ENCODE measurements at places on chromosomes 4 and X.
A peak's percentile ranks its signal among the peaks of the same experiment; 100 is the strongest.

DNA sequence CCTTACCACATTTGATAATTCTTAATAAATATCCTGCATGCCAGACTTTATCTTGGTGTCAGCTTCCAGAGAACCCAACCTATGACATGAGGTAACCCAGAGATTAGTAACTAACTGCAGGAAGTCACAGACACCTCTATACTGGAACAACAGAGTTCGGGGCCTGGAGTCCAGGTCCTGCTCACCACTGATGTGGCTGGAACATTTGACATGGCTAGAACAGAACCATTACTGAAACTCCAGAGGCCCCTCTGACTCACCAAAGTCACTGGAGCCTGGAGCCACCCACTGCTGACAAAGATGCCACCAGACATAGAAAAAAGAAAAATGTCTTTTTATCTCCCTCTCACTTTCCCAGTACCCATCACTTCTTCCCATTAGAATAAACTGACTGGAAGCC is 403.7 kb downstream of the MID1IP1 start:
- no peak for DNase-seq

- no peak for DNase-seq
These were observed 16.2 kb downstream of the NKX6-1 start for GRCh38 chr4:84482564-84483563.

- no peak for DNase-seq
These were observed 58.6 kb upstream of the DCTD start for GRCh38 chr4:182975806-182976205.

DNA sequence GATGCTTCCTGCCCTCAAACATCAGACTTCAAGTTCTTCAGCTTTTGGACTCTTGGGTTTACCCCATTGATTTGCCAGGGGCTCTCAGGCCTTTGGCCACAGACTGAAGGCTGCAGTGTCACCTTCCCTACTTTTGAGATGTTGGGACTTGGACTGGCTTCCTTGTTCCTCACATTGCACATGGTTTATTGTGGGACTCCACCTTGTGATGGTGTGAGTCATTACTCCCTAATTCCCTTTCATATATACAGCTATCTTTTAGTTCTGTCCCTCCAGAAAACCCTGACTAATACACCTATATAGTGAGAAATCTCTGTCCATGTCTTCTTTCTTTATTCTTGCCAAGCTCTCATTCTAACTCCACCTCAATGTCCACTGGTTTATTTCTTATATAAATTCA is 736.9 kb upstream of the HS3ST1 start:
- DNase-seq, result no peak

- no peak for DNase-seq
These were observed 66.1 kb downstream of the DCHS2 start for GRCh38 chr4:154425514-154425913.

DNA sequence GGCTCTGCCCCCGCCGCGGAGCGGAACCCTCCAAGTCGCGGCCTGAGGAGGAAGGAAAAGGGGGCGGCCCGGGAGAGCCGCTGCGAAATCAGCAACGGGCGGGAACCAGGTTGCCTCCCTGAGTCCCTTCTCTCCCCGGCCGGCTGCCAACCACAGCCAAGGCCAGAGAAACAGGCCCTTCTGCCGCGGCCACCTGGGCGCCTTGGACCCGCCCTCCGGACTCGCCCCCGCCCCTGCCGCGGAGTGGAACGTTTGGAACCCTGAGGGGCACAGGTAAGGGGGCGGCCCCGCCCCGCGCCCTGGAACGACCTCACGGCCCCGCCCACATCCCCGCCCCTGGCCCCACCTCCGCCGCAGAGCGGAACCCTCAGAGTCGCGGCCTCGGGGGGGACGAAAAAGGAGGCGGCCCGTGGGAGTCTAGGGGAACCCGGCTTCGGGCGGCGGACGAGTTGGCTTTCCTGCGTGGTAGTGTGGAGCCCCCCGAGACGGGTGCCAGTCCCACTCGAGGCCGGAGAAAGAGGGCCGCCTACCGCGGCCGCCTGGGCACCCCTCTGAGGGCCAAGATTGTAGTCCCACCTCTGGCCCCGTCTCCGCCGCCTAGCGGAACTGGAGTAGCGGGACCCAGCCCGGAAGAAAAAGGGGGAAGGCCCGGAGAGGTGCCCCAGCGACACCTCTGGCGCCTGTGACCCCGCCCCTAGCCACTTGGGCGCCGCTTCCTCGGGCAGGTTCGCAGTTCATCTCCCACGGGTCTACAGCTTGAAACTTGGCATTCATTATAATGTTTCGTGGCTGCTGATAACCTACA is 669 bp upstream of the PHKA2 start:
- DNase-seq, result peak; percentile 71

DNA sequence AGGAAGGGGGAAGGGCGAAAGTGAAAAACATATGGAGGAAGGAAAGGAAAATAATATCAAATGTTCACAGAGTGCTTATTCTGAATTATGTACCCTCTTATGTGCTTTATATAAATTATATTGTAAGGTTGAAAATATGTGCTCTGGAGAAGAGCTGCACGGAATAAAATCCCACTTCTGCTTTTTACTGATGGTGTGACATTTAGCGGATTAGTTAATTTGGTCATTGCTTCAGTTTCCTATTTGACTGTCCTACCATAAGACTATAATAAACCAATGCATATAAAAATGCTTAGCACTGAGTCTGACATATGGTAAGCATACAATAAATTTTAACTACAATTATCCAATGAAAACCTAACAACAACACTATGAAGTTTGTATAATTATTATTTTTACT is 86.2 kb downstream of the NPFFR2 start:
- no peak for DNase-seq
